ENCODE measurements at places on chromosomes 7 and 10. TPM values are rescaled to one million over a fixed set of nuclear protein-coding genes. Genes with fewer than 3 reads are reported as not detected.

C10orf62 gene
- total RNA-seq: not detected

SMO gene
- total RNA-seq: 35.2 TPM

FAM180A gene
- total RNA-seq: 0.63 TPM

EXOSC1 gene
- total RNA-seq: 25.4 TPM

KLF14 gene
- 0.32 TPM for total RNA-seq

Data from urinary bladder (tissue), 4 donors.